ENCODE measurements at places on chromosomes 4 and X.

- no peak for DNase-seq
These were observed 7.4 kb upstream of the HS3ST1 start for GRCh38 chr4:11436084-11436483.

- DNase-seq, result no peak
These were observed 13.8 kb upstream of the MAN2B2 start for GRCh38 chr4:6561173-6561516.

DNA sequence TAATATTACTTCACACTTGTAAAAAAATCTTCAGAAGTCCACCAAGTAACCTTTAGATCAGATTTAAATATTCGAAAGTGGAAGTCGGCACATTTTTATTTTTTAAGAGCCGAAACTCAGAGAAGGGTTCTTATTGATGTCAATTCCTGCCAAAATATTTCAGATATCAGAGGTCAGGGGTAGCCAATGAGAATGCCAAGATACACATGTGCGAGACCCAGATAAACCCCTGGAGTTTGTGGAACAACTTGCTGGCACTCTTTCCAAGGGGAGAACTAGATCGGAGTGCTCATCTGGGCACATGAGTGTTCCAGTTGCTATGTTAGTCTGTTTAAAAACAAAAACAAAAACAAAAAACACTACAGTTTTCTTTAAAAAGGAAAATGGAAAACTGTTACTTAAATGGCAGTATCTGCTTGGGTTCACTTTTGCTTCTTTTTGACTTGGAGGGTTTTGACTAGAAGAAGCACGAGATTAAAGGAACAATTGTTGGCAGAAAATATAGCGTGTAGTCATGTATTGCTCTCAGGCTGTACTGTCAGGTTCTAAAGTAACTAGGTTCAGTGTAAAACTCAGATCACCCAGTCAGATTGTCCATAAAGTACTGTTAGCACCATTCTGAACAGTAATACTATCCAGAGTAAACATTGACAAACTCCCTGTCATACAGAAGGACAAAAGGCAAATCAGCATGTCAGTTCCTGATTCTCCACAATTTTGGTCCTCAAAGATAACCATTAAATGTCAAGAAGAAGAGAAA lies 188.0 kb upstream of the PACRGL start:
- no peak for DNase-seq

DNA sequence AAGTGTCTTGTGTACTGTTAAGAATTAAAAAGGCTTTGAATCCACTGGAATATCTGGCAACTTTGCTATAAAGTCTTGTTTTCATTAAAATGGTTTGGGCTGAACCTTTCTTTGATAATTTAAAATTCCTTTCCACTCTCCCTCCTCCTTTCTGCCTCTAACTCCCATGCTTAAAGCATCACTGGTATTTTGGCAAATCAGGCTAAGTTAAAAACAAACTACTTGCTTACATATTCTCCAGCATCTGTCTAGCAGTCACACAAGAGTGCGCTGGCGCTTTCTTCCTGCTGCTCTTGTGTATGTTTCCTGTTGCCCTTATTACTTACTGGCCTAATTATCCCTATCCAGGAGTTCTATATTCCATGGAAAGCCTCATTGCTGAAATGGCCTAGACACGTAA lies 136.6 kb downstream of the VEGFC start:
- no peak for DNase-seq

DNA sequence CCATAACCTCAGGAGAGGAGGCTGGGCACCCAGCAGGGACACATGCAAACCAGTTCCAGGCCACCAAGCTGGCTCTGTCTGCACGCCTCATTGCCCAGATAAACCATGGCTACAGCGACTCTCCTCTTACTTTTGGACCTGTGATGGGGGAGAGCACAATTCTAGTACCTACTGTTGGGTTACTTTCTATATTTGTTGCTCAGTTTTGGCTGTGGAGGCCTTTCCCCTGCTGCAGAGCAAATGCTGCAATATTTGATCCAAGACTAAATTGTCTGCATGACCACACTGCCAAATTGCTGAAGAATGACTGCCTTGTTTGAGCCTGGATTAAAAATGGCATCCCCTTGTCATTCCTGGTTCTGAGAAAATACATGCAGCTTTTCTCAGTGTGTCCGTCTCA lies 253.5 kb downstream of the ARHGAP10 start:
- no peak for DNase-seq

GRCh38 chrX:38221391-38221929 lies 789 bp upstream of the SRPX start:
- DNase-seq, result no peak

GRCh38 chr4:150983851-150984250 lies 31.2 kb downstream of the LRBA start:
- no peak for DNase-seq

DNA sequence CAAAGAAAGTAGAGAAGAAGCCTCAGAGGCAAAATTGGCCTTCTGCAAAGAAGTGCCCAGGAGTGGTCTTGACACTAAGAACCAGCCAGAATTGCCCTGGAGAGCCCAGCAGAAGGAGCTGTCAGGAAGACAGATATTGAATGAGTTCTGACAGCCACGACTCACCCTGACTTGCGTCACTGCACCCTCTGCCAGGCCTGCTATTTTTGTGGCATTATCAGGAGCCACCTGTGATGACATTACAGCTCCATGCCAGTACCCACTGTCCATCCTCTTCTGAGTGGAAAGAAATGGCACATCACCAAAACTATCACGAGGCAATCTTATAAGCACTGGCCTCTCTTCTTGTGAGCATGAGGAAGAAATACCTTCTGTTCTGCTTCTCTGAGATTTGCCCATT lies 67.7 kb downstream of the SMIM20 start:
- DNase-seq, result no peak

DNA sequence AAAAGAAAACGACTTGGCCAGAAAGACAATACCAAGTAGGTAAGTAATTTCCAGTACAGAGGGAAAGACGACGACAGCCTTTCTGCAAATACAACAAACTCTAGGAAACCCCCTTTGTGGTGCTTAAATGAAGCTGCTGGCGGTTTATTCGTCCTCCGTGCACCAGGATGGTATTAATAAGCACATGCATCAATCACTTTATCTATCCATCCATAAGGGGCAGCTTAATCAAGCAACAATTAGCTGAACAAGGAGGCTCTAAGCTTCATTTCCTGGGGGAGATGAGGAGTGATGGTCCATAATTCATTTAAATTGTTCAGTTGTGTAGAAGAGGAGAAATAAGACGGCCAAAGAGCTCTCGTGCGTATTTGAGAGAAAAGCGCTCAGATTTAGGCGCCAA lies 26.2 kb downstream of the IRF2 start:
- DNase-seq, result no peak

GRCh38 chr4:146846882-146847281 lies 98.8 kb downstream of the TTC29 start:
- DNase-seq, result no peak

DNA sequence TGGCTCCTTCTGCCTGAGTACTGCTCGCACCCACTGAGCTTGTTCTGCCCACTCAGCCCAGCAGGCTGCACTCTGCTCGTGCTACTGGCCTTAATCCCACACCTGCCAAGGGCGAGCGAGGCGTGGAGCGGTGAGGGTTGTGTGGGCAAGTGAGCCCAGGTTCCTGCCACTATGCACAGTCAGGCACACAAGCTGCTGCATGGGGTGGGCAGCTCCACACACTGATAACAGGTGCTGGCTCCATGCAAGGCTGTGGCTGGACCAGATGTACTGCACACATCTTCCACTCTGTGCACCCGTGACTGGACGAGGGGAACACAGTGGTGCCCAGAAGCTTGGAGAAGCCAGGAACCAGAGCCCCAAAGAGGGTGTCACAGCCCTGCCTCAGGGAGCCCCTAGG lies 184.3 kb upstream of the NUDT6 start:
- no peak for DNase-seq

- DNase-seq, result no peak
These were observed 320.1 kb downstream of the BCOR start for GRCh38 chrX:39777623-39778025.

DNA sequence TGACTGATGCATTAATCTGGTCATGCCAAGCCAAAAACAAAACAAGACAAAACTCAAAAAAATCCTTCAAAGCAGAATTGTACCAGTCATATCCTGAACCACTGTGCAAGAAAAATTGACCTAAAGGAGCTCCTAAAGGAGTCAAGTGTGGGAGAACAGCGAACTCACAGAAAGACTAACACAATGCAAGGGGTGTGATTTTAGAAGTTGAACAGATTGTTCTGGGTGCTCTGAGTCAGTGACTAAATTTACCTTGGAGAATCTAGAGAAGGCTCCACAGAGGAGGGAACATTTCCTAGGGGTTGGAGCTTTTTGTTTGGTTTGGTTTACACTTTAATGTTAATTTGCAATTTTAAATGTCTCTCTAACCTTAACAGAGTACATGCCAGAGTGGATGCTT lies 48.9 kb upstream of the PHF8 start:
- no peak for DNase-seq

DNA sequence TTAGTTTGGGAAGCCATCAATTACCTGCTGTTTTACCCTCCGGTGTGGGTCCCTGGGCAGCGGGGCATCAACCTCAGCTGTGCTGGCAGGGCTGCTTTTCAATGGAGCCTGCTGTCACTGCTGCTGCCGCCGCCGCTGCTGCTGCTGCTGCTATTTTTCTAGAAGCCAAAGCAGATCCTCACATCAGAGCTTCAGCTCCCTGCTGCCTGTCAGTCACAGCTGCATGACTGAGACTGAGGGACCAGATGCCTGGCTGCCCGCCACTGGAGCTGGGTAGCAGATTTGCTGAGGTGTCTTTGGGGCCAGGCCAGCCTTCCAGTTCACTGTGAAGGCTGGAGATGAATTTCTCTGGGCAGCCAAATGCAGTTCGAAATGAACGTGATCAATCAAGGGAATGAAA lies 200.3 kb upstream of the NHS start:
- no peak for DNase-seq

DNA sequence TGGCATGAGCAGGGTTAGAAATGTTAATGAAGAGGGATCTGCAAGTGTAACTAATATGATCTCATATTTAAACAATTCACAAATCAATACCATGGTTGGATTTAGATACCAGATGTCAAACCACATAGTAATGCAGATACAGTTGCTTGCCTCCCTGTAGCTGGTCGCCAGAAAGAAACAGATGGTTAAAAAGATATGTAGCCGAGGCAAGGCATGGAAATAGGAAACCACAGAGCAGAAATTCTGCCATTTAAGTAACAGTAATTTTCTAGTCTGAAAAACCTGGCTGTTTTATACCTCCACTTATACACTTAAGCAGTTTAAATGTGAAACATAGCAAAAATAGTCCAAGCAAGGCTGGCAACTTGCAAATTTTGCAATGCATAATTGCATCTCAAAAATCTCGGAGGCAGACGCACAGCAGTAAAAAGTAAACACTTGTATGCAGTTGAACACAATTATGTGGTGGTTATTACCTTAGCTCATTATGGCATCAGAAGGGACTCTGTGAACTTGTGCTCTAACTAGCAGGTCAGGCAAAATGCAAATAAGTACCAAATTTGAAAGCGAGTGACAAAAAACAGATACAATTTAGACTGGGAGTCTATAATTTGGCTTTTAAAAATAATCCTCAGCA lies 126.8 kb downstream of the NAA11 start:
- DNase-seq, result no peak

DNA sequence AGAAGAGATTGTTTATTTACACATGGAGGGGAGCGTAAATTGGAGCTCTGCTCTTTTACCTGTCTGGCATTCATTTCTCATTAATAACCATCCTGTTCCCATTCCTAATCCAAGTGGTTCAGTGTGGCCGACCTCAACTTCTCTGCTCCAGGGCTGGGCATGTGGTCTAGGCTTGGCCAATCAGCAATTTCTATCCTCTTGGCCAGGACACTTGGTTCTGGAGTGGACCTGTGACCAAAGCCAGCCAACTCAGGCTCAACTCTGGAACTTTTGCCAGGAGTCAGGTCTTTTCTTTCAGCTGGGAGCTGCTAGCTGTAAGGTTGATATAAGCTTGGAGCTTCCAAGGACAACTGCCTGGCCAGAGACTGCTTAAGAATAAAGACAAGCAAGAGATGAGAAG lies 15.6 kb upstream of the RASL11B start:
- DNase-seq, result no peak

DNA sequence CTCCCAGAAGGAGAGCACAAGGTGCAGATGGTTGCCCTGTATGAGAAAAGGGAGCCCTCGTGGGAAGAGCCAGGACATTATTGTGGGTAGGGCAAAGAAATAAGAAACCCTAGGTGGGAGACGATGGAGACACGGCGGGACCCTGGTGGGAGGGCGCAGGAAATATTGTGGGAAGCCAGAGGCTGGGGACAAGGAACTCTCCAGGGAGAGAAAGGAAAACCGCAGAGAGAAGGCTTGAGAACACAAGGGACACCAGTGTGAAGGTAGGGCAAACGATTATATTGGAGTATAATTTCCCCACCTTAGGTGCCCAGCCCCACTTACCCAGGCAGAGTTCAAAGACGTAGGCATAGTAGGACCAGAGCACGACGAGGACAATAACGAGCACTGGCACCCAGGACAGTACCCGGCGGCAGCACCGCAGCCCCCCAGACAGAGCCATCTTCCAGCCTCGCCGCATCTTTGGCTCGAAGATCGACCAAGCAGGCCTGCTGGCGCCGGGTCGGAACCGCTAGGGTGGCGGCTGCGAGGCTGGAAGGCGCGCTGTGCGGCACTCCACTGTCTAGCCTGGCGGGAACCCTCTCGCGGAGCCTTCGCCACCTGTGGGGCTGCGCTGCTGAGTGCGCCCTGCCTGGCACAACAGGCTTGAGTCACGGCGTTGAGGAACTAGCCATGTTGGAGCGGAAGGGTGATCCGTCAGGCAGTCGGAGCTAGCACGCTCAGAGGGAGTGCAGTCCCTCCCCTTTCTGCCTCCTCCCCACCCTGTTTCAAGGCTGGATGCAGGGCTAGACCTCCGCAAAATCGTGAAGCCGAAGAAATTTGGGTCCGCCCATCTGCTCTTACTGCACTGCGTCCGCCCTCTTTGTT lies at the start of gene ZDHHC15:
TSS of gene ZDHHC15 (minus strand) at position 473 of the 867 bp plus-strand sequence. CDS start at position 460, 13 bp downstream.
- DNase-seq, result peak; percentile 44

- no peak for DNase-seq
These were observed 62.8 kb downstream of the FAM9B start for GRCh38 chrX:8971116-8971515.

- no peak for DNase-seq
These were observed 10.4 kb downstream of the ACOT9 start for GRCh38 chrX:23732704-23733103.

GRCh38 chrX:136867518-136867917 lies 13.0 kb downstream of the RBMX start:
- no peak for DNase-seq

- DNase-seq, result no peak
These were observed 16.7 kb upstream of the ANKRD17 start for GRCh38 chr4:73275318-73275654.

DNA sequence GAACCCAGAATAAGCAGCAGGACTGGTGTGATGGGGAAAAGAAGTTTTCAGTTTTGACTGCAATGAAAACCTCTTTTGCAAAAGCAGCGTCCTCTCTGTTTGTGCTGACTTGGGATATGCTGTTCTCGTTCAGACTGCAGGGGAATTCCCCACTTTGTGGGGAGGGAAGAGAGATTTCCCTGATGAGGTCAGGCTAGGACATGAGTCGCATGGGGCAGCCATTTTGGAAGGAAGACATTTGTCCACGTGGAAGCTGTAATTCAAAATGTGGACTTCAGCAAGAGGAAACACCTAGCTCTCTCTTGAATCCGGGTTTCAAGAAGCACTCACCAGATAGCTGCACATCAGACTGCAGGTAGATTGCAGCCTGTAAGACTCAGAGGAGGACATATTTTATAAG lies 39.3 kb downstream of the ING2 start:
- no peak for DNase-seq
